B cell (primary cell): ENCODE measurements at places on chromosomes 4 and X. TPM values are rescaled to one million over a fixed set of nuclear protein-coding genes. Genes with fewer than 3 reads are reported as not detected.

PLA2G12A gene
- 7.9 and 8.5 TPM in 2 replicates for total RNA-seq

XAGE1B gene
- total RNA-seq, result not detected in 2 replicates

MTM1 gene
- total RNA-seq, result 24.2 and 29.8 TPM in 2 replicates

GUCY1B1 gene
- total RNA-seq, result 0.10 and 0.19 TPM in 2 replicates

TBX22 gene
- not detected in 2 replicates for total RNA-seq

GIMD1 gene
- total RNA-seq, result not detected in 2 replicates

SLITRK4 gene
- total RNA-seq, result not detected in 2 replicates

NRK gene
- not detected in 2 replicates for total RNA-seq

MAP3K15 gene
- total RNA-seq, result 0.24 TPM in 1 of 2 replicates, not detected in the other

LRIT3 gene
- total RNA-seq, result 0.32 TPM in 2 replicates

CFI gene
- total RNA-seq, result not detected in 2 replicates

LANCL3 gene
- total RNA-seq, result 0.12 and 0.17 TPM in 2 replicates

CXorf65 gene
- 25.6 and 30.2 TPM in 2 replicates for total RNA-seq

CSAG1 gene
- not detected in 2 replicates for total RNA-seq

SLC49A3 gene
- 4.3 and 6.9 TPM in 2 replicates for total RNA-seq

MCUB gene
- total RNA-seq, result 52.4 and 59.3 TPM in 2 replicates

NLGN3 gene
- total RNA-seq, result 1.0 and 1.3 TPM in 2 replicates

FAM53A gene
- 1.8 and 4.2 TPM in 2 replicates for total RNA-seq

GAGE12J gene
- total RNA-seq, result not detected in 2 replicates

ATP11C gene
- 27.8 and 29.2 TPM in 2 replicates for total RNA-seq

DRD5 gene
- not detected in 2 replicates for total RNA-seq

MAGEA12 gene
- not detected in 2 replicates for total RNA-seq

ACE2 gene
- total RNA-seq, result not detected in 2 replicates

CD38 gene
- total RNA-seq, result 7.8 and 10.1 TPM in 2 replicates

DGAT2L6 gene
- total RNA-seq, result not detected in 2 replicates

DCX gene
- not detected in 2 replicates for total RNA-seq

HMX1 gene
- not detected in 2 replicates for total RNA-seq

SUPT20HL2 gene
- total RNA-seq, result not detected in 2 replicates

OPN1MW2 gene
- total RNA-seq, result not detected in 2 replicates

FRG2 gene
- total RNA-seq, result not detected in 2 replicates

SMIM31 gene
- not detected in 2 replicates for total RNA-seq

CENPE gene
- 2.1 and 2.8 TPM in 2 replicates for total RNA-seq

MTMR8 gene
- 11.6 and 11.8 TPM in 2 replicates for total RNA-seq

FHIP1A gene
- total RNA-seq, result 0.46 and 0.76 TPM in 2 replicates

ATP2B3 gene
- total RNA-seq, result not detected in 2 replicates

LUZP4 gene
- not detected in 2 replicates for total RNA-seq

SLC2A9 gene
- total RNA-seq, result 0.63 and 2.1 TPM in 2 replicates

GPRASP3 gene
- 0.89 and 1.9 TPM in 2 replicates for total RNA-seq

GSX2 gene
- total RNA-seq, result 0.47 and 0.58 TPM in 2 replicates

TMPRSS11A gene
- total RNA-seq, result not detected in 2 replicates

GCNA gene
- total RNA-seq, result 5.6 and 6.2 TPM in 2 replicates

DMD gene
- 51.8 and 53.1 TPM in 2 replicates for total RNA-seq

MAGEB2 gene
- not detected in 2 replicates for total RNA-seq

SOX3 gene
- not detected in 2 replicates for total RNA-seq
